ENCODE measurements at places on chromosomes 2 and 18. TPM values are rescaled to one million over a fixed set of nuclear protein-coding genes. Genes with fewer than 3 reads are reported as not detected.

DNA sequence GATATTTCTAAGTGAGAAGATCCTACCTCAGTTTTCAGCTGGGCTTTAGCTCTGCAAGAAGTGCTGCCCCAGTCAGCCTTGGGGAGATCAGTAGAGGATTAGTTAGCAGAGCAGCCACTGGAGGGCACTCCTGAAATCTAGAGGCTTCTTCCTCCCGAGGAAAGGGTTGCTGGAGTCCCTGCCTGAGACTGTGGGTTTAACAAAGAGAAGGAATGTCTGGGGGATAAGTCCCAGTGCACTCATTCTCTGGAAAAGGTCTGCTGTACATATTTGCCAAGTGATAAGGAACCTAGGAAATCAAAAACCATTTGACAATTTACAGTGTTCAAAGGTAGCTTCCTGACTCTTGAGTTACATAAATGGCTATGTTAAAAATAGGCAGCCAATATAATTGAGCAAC lies 207.2 kb downstream of the SLC8A1 start:
- H3K4me1 ChIP-seq = no peaks in the 10 kb centered on the region
- DNase-seq = peak; percentile 21

The CRYGD gene
- not detected for total RNA-seq

The EML6 gene
- total RNA-seq = 0.78 TPM

The SCTR gene
- not detected for total RNA-seq

The SPATA3 gene
- 0.29 TPM for total RNA-seq

- no peak overlapping the region for H3K4me3 ChIP-seq
- DNase-seq = no peak
- H3K36me3 ChIP-seq = no peaks in the 10 kb centered on the region
- no peak overlapping the region for H3K27ac ChIP-seq
Measured at GRCh38 chr2:229160180-229160579, 110.9 kb downstream of the PID1 start.

DNA sequence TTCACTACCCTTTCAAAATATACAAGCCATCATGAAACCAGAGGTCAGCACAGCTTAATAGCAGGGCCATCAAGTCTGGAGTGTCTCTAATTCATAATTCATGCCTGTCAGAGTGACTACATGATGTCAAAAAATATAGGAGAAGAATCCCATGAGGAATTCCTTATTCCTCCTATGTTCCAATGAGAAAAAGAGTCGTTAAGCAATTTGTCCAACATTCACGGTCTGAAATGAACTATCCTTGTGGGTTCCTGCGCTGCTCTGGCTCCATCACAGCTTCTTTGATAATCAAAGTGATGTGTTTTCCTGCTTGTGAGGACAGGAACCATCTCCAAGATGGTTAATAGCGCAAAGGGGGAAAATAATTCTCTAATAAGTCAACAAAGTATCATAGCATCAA lies 560.4 kb upstream of the KLHL29 start:
- H3K27ac ChIP-seq = no peak overlapping the region
- DNase-seq = no peak
- H3K4me1 ChIP-seq = no peaks in the 10 kb centered on the region
- H3K36me3 ChIP-seq = no peaks in the 10 kb centered on the region

The UGT1A8 gene
- not detected for total RNA-seq

DNA sequence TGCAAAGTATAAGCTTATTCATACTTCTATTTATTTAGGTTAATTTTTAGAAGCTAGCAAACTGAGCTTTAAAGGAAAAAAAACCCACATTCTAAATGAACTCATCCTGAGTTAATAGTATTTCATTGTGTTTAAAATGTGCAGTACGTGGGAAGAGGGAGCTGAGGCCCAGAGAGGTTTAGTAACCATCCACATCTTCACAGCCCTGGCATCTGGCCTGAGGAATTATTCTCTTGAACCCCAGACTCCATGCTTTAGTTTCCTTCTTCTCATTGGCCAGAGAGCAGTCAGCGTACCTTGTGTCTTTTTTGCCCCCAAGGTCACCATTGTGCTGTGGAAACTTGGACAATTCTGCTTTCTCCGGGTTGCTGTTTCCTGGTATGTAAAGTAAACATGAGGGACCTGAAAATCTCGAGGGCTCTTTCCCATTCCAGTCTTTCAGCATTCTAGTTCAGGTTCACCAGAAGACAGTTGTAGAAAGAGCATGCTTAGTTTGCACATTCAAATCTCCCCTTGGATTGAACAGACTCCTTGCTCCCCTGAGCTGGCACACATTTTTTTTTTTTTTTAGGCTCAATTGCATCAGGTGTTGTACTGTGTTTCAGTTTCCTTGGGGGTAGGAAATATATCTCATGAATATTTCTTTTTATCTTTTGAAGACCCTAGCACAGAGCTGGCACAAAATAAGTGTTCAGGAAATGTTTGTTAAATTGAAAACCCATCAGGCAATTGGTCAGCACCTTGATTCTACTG lies 81.4 kb downstream of the MYCN start:
- H3K27me3 ChIP-seq = no peaks in the 10 kb centered on the region
- H3K27ac ChIP-seq = no peak overlapping the region
- H3K36me3 ChIP-seq = no peaks in the 10 kb centered on the region
- no peaks in the 10 kb centered on the region for H3K4me1 ChIP-seq
- DNase-seq = no peak
- H3K4me3 ChIP-seq = no peak overlapping the region

The LIMS1 gene
- 41.1 TPM for total RNA-seq

DNA sequence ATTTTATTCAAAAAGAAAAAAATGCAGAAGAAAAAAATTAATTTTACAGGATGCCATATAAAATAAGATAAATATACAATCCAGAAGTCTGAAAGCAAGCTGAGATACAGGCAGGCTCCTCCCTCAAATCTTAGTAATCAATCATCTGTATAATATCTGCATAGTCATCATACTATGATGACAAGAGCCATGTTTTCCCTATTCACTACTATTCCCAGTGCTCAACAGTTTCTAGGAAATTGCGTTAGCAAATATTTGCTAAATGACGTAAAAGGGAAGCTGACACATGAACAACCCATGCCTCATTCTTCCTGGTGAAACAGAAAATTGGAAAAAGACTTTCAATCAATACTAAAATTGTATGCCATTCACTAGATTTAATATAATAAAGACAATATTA lies 793.2 kb downstream of the SUCLG1 start:
- H3K36me3 ChIP-seq = no peaks in the 10 kb centered on the region
- H3K27me3 ChIP-seq = no peaks in the 10 kb centered on the region
- no peak overlapping the region for H3K27ac ChIP-seq

DNA sequence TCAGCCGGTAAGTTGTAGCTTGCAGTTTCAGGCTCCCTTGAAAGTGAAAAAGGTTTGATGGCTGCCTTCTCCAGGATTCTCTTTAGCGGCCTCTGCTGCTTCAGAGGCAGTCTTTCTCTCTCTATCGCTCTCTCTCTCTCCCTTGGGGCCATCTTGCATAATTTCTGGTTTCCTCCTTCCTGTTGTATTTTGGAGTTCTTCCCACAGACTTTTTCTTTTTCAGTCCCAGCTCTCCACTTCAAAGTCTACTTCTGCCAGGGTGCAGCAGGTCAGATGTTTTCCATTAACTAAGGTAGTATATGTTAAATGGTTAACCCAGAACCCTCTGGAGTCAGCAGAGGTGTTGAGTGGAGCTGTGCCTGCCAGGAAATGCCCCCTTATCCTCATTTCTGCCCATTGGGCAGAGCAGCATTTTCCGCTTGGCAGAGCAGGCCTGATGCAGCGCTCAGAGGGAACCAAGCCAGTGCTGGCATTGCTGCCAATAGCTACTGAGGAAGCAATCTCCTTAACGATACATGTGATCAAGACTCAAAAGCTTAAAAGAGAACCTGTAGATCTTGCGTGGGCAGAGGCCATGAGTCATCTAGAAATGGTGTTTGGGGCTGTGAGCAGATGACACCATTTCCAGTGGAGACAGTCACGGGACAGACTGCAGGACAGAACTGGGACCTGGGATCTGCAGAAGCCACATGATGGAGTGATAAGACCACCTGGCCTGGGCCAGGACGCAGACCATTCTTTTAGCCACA lies 20.8 kb downstream of the DBI start:
- peaks cover 4% of the 10 kb centered on the region for H3K4me1 ChIP-seq
- no peak for DNase-seq
- H3K27ac ChIP-seq = no peak overlapping the region
- H3K36me3 ChIP-seq = no peaks in the 10 kb centered on the region

DNA sequence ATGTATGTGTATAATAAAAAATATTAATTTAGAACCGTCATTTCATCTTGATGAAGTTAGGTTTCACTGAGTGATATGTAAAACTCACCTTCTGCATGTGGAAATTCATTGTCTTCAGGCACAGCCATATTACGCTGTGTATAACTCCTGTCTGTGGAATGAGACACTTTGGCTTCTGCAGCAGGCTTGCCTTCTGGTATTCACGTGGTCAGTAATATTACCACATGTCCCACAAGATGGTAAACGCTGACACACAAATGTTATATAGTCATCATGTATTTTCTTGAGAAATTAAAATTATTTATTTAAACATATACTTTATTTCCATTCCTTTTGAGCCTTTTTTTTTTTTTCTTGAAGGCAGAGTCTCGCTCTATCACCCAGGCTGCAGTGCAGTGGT lies 25.1 kb upstream of the AAK1 start:
- H3K36me3 ChIP-seq = no peaks in the 10 kb centered on the region
- no peak overlapping the region for H3K4me3 ChIP-seq
- no peaks in the 10 kb centered on the region for H3K27me3 ChIP-seq
- H3K4me1 ChIP-seq = peaks cover 18% of the 10 kb centered on the region
- no peak for DNase-seq
- no peak overlapping the region for H3K27ac ChIP-seq

- no peaks in the 10 kb centered on the region for H3K4me1 ChIP-seq
- DNase-seq = no peak
- H3K27me3 ChIP-seq = peaks cover 61% of the 10 kb centered on the region
Measured at GRCh38 chr18:50560681-50561629, 1.1 kb downstream of the MAPK4 start.

DNA sequence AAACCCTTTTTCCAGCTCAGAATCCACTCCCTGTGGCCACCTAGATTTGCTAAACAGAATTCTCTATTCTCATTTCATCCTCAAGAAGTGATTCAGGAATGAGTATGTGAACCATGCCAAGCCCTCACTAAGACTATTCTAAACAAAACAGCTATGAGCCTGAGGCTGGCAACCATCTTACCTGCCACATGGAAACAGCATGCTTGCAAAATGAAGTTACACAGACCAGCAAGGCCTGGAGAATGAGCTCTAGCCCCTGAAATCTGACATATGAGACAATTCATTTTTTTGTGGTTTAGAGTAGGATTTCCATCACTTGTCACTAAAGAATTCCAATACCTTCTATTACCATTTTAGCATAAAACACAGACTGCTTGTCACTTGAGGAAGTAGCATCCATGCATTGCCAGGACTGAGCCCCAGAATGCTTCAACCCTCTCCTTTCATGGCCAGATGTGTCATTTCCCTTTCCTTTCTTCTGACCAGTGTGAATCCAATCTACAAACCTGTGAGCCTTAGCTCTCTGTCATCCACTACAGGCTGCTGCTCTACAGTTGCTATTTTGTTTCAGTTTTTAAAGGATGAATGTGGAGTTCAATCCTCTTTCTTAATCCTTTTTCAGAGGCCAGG lies 744.3 kb upstream of the ACVR2A start:
- no peak overlapping the region for H3K27ac ChIP-seq
- no peak for DNase-seq
- no peaks in the 10 kb centered on the region for H3K36me3 ChIP-seq
- no peak overlapping the region for H3K4me3 ChIP-seq
- no peaks in the 10 kb centered on the region for H3K27me3 ChIP-seq

The MAB21L4 gene
- total RNA-seq = not detected

The ACVR1C gene
- 0.63 TPM for total RNA-seq

DNA sequence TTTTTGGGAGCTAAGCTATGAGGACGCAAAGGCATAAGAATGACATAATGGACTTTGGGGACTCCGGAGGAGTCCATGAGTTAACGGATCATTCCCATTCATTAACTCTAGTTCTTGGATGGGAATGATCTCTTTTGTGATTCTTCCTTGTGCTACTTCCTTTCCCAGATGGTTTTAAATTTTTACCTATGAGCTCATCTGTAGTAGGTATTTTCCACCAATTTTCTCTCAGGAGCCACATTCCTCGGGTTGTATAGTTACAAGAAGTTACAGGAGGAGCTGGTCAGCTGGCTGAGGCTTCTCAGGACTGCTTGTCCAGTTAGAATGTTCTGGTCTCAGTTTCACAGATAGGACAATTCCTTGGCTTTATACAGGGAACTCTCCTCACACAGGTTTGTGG lies 42.9 kb upstream of the LPIN2 start:
- H3K27ac ChIP-seq = no peak overlapping the region
- H3K4me3 ChIP-seq = no peak overlapping the region
- no peaks in the 10 kb centered on the region for H3K27me3 ChIP-seq
- H3K36me3 ChIP-seq = peaks cover 10% of the 10 kb centered on the region
- no peak for DNase-seq

DNA sequence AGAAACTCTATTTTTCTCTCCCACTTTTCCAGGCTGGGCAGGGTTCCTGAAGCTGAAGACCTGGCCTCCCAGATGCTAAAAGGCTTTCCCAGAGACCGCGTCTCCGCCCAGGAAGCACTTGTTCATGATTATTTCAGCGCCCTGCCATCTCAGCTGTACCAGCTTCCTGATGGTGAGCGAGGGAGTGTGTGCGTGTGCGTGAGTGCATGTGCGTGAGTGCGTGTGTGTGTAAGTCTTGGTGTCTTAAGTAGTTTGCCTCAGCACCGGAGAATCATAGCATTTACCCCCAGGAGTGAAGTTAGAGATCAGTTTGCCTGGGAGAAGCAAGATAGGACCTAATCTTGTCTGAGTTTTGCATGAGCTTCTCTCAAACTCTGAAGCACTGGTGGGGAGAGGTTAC lies 73.7 kb downstream of the CDK15 start:
- H3K4me1 ChIP-seq = peaks cover 28% of the 10 kb centered on the region
- peaks cover 70% of the 10 kb centered on the region for H3K27me3 ChIP-seq
- DNase-seq = no peak
- H3K4me3 ChIP-seq = no peak overlapping the region

DNA sequence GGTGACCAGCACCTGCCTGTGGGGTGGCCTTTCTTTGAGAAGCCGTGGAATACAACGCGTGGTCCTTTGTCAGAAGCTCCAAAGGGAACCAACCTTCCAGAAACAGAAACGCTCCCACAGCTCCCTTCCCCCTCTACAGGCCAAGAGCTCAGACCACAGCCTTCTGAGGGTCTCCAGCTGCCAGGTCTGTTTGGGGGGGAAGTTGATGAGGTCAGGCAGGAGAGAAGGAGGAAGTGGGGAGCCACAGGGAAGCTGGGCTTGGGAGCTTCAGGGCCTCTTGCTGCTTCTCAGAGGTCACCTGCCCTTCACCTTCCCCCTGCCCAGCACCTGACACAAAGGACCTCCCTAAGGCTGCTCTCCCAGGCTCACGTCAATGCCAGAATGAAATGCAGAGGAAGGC lies 287.7 kb upstream of the ID2 start:
- no peak for DNase-seq
- H3K27me3 ChIP-seq = peaks cover 5% of the 10 kb centered on the region
- no peak overlapping the region for H3K4me3 ChIP-seq
- H3K27ac ChIP-seq = no peak overlapping the region
- H3K36me3 ChIP-seq = peaks cover 2% of the 10 kb centered on the region

DNA sequence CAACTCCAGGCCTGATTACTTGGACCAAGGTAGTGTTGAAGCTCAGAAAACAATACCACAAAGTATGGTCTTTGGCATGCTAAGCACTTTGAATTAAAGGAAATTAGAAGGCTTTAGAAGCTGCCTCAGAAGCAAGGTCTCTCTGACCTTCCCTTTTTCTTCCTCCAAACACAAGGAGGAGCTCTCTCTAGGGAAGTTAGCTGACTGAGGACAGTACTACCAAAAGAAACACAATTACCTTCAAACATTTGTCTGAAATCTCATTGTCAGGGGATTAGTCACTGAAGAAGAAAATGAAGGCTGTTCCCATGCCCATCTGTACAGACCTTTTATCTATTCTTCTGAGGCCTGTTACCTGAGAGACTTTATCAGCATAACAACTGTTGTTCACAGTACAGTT lies 279.3 kb downstream of the CDH20 start:
- H3K27me3 ChIP-seq = peaks cover 18% of the 10 kb centered on the region
- no peaks in the 10 kb centered on the region for H3K36me3 ChIP-seq
- no peaks in the 10 kb centered on the region for H3K4me1 ChIP-seq
- no peak overlapping the region for H3K4me3 ChIP-seq
- no peak overlapping the region for H3K27ac ChIP-seq
